ENCODE measurements at places on chromosomes 1 and 21.
A peak's percentile ranks its signal among the peaks of the same experiment; 100 is the strongest.

GRCh38 chr1:244768186-244768585 is 67.3 kb upstream of the COX20 start:
- DNase-seq, result no peak

- no peak for DNase-seq
These were observed 143.1 kb downstream of the PHTF1 start for GRCh38 chr1:113616156-113616555.

GRCh38 chr1:11388617-11389016 is 90.3 kb upstream of the DISP3 start:
- DNase-seq, result no peak

GRCh38 chr1:170426596-170426995 is 105.4 kb upstream of the GORAB start:
- no peak for DNase-seq

DNA sequence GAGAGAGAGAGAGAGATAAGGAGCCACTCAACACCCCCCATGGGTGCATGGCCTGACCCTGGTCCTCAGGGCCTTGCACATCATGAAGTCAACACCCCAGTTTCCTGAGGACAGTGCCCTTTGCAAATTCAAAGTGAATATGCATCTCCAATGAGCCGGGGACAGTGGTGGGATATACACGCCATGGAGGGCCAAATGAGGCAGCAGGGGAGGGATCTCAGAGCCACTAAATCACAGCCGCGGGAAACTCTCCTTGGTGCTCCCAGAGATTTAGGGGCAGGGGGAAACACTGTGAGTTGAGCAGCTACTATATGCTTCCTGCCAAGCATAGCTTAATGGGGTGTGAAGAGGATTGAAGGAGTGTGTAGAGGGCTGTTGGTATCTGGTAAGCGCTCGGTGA is 35.5 kb downstream of the MATN1 start:
- no peak for DNase-seq

DNA sequence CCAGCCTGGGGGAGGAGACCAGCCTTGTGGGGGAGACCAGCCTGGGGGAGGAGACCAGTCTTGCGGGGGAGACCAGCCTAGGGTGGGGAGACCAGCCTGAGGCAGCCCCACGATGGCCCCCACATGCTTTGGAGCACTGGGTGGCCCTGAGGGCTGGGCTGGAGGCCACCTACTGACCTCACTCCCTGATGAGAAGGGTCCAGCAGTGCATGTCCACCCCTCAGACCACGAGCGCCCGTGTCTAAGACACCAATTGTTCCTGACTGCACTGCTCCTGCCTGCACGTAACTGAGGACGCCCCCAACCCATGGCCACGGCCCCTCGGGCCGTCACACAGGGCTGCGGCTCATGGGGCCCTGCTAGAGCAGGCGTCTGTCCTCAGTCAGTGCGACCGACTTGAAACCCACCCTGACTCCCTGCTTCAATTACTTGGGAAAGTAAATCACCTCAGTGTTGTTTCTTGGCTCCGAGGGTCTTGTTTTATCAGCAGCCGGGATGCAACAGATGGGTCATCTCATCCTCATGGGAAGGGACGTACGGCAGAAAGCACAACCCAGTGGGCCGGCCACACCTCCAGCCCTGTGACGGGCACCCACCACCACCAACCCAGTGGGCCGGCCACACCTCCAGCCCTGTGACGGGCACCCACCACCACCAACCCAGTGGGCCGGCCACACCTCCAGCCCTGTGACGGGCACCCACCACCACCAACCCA is at the start of gene SPATC1L:
Gene SPATC1L, minus strand, starts transcription at position 550 of the 715 bp plus-strand sequence. CDS start 1,643 bp downstream, outside the sequence.
- peak; percentile 18 for DNase-seq

- no peak for DNase-seq
These were observed 88.7 kb upstream of the IRF2BP2 start for GRCh38 chr1:234698686-234699085.

DNA sequence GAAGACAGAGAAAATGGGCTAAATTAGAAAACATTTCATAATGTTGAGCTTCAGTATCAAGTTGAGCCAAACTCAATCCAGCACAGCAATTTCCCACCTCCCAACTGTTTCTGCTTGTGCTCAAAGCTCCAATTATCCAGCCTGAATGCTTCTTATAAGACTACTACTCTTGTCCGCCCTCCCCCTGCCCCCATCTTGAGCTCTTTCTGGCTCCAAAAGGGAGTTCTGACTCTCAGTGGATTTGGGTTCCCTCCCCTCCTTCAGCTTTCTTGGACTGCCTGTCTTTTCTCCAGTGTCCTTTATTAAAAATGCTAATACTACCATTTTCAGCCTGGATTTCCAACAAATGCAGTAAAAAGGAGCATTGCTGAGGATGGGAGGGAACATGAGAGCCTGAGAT is 174.8 kb downstream of the ASTN1 start:
- no peak for DNase-seq

DNA sequence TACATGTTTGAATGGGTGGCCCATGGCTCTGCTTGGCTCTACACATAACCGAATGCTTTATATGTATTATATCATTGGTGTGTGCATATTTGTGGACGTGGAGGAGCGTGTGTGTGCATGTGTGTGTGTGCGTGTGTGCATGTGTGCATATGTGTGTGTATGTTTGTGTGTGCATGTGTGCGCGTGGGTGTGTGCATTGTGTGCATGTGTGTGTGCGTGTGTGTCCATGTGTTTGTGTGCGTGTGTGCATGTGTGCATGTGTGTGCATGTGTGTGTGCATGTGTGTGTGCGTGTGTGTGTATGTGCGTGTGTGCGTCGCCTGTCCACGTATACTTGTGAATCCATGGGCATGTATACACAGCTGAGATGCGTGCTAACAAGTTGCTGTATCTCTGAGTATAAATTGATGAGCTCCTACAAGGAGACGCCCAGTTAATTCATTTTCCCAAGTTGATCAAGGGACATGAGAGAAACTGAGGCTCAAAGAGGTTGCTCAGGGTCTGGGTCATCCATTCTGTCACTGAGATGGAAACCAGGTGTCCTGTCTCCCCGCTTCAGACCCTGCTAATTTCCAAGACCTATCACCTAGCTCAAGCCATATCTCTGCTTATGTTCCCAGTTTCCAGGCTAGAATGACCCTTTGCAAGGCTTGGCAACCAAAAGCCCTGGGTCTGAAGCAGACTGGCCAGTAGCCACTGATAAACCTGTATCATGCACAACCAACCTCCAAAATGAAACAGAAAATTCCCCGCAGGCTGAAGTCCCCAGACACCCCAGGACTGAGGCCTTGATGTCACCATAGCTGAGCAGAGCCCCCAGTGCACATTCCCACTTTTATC is 2.8 kb upstream of the CTRC start:
- no peak for DNase-seq

- no peak for DNase-seq
These were observed 4.0 kb upstream of the GBP2 start for GRCh38 chr1:89129911-89130310.

DNA sequence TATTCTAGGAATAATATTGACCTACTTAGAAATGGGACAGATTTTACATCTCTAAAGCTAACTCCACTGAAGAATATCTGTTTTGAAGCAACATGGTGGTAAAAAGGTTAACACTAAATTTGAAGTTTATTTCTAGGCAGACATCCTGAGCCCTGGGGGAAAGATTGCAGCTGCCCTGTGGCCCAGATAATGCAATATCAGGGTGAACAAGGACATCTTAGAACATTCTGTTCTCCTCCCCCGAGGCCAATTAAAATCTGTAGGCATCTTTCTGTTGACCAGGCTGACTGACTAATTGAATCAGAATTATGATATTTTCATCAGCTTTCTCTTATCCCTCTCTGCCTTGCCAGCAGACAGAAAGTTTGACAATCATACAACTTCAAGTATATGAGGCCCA is 149.8 kb upstream of the DUSP10 start:
- DNase-seq, result no peak

DNA sequence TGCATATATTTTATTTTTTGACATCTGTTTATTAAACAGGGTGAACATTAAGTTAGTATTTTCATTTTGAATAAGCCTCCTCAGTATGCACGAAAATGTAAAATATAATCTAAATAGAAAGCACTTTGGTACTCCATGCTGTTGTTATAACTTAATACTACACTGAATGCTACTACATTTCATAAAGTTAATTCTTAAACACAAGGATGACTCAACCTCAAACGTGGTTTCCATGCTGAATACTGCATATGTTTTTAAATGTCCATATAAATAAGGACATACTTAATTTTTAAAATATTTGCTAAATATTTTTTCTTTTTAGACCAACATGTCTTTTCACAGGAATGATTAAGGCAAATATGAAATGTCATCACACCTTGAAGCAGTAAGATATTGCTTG is 83.9 kb downstream of the USP24 start:
- DNase-seq, result no peak

DNA sequence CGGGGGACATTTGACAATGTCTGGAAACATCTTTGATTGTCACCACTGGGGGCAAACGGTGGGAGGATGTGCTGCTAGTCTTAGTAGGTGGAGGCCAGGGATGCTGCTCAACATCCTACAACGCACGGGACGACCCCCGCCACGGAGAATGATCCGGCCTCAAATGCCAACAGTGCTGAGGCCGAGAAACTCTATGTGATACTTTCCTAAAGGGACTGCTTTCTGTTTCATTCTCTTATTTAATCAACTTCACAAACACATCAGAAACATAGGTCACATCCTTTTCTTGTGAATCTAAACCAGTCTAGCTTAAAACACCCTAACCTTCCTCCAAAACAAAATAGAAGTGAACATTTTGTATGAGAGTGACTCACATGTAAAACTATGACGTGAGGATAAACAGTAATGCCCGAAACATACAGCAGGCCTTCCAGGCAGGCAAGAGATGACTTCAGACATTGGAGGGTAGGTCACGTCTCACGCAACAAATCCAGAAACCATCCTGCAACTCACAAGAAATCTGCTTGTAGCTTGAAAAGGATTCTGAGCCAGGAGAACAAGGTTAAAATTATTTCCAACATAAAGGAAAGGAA is 37.2 kb upstream of the ETS2 start:
- no peak for DNase-seq

- DNase-seq, result no peak
These were observed 865.1 kb upstream of the TMPRSS15 start for GRCh38 chr21:19268686-19269085.

DNA sequence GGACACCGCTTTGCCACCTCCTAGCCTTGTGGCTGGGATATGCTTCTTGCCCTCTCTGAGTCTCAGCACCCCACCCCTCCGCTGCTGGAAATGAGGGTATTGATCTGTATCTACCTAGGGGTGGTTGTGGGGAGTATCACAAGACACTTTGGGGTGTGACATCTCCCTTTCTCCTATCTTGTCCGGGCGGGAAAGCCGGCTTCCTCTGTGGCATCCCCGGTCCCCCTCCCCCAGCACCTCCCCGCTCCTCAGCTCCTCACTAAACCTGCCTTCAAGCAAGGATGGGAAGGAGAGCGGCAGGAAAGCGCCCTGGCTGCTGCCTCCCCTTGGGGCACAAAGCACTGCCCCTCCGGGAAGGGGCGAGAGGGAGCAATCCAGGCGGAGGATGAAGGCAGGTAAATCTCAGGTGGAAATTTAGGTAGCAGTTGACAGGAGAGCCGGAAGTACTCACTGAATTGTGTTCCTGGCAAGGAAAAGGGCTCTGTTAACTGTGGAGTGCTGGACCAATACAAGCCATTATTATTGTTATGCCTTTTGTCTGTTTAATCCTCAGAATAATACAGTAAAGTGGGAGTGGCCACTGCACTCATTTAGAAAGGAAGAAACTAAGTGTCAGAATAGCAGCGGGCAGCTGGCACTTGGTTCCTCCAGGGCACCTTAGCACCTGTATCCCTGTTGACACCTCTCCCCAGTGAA is 49.0 kb upstream of the LRP8 start:
- DNase-seq, result no peak

DNA sequence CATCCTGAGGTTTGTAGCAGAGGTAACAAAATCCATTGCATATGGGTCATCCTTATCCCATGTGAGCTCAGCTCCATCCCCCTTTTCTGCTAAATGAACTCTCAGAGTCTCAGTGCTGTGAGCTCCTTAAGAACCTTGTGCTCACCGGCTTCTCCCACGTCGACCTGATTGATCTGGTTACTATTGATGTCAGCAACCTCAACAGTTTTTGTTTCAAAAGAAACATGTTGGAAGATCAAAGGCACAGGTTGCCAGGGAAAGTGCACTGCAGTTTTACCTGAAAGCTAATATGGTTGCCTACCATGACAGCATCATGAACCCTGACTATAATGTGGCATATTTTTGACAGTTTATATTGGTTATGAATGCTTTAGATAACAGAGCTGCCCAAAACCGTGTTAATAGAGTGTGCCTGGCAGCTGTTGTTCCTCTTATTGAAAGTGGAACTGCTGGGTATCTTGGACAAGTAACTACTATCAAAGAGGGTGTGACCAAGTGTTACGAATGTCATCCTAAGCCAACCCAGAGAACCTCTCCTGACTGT is 131.4 kb downstream of the HS2ST1 start:
- no peak for DNase-seq

DNA sequence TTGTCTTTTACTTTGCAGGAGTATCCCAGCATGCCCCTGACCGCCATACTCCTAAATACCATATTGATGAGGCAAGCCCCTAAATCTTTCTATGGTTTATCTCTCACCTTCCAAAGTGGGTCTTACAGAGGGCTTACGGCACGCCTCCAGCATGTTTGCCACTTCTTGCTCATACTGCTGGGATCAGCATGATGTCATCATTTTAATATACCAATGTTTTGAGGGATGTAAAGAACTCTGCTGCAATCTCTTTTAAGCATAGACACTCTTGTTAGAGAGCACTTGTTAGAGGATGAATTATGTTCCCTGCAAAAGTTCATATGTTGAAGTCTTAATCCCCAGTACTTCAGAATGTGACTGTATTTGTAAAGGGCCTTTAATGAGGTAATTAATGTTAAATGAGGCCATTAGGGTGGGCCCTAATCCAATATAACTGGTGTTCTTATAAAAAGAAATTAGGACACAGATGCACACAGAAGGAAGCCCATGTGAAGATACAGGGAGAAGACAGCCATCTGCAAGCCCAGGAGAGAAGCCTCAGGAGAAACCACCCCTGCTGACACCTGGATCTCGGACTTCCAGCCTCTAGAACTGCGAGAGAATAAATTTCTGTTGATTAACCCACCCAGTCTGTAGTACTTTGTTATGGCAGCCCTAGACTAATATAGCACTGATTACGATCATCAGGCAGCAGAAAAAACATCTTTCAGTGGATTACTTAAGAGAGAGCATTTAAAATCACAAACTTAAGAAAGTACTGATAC is 16.4 kb upstream of the ABCB10 start:
- DNase-seq, result no peak

DNA sequence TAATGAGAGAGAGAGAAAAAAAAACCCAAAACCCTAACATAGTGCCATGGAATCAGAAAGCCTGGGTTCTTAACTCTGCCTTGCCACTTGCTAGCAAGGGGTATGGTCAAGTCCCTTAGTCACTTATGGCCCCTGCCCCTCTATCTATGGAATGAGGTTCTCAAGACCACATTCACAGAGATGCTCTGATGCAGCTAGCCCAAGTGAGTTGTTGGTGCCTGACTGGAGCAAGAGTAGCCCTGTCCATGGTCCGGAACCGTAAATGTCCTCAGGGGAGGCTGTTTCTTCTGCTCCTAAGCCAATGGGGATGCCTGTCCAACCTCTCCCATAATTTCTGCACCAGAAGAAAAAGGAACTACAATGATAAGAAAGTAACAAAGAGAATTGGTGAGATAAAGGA is 56.8 kb downstream of the CSMD2 start:
- no peak for DNase-seq

Measured in stimulated activated CD8-positive, alpha-beta memory T cell treated with anti-CD3 and anti-CD28 coated beads, Interleukin-4, amount 100 ng/mL, for 4 hours (primary cell).